ENCODE measurements at places on chromosomes 7 and 10. TPM values are rescaled to one million over a fixed set of nuclear protein-coding genes. Genes with fewer than 3 reads are reported as not detected.

Gene ANKRD22
- total RNA-seq: 2.3 TPM

Gene KCNIP2
- total RNA-seq: 8.5 TPM

Gene MNX1
- total RNA-seq: 7.7 TPM

Gene RNF148
- total RNA-seq: 0.22 TPM

Gene SH2D4B
- 0.22 TPM for total RNA-seq

DNA sequence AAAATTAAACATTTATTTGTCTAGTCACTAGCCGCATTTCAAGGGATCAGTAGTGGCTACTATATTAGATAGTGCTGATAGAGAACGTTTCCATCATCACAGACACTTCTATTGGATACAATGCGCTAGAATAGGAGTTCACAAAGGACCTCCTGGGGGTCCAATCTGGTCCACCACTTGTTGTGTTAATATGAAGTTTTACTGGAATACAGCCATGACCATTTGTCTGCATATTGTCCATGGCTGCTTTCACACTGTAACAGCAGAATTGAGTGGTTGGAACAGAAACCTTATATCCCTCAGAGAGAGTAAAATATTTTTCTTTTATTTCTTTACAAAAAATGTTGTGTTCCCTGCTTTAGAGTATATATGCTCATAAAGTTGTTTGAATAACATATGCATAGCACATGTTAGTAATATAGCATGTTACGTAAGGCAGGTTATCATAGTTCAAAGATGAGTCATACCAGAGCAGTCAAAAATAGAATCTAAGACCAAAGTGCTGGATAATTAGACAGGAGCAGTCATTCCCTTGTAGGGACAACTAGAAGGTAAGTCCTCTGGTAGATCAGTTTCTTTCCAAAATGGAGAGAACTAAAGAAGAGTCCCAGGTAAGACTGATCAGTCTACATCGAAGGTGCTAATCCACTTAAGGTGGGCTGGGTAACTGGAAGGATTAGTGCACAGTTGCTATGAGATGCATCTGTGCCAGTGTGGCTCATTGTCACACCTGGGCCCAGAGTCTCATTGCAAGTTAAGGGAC, 14.9 kb downstream of the BZW2 start:
- no peaks in the 10 kb centered on the region for H3K36me3 ChIP-seq
- no peaks in the 10 kb centered on the region for H3K27me3 ChIP-seq
- H3K27ac ChIP-seq: peak overlapping the region; percentile 43
- H3K4me3 ChIP-seq: peak overlapping the region; percentile 33
- DNase-seq: no peak

GRCh38 chr10:86668297-86669165, at the start of gene LDB3:
Gene LDB3, plus strand, starts transcription at chr10:86668511. Its CDS starts 181 bp downstream, at chr10:86668692.
- no peaks in the 10 kb centered on the region for H3K27me3 ChIP-seq
- no peaks in the 10 kb centered on the region for H3K36me3 ChIP-seq
- DNase-seq: no peak
- H3K4me1 ChIP-seq: peaks cover 9% of the 10 kb centered on the region

GRCh38 chr10:114821293-114821914, at the start of gene FHIP2A:
Gene FHIP2A, plus strand, starts transcription at chr10:114821780. Its CDS starts 299 bp downstream, at chr10:114822079.
- peak within 1 kb of the TSS; percentile 69 for H3K4me3 ChIP-seq
- H3K36me3 ChIP-seq: no peaks in the 10 kb centered on the region
- H3K4me1 ChIP-seq: peaks cover 7% of the 10 kb centered on the region
- peak within 1 kb of the TSS; percentile 86 for H3K27ac ChIP-seq
- H3K27me3 ChIP-seq: no peaks in the 10 kb centered on the region
- peak; percentile 54 for DNase-seq

DNA sequence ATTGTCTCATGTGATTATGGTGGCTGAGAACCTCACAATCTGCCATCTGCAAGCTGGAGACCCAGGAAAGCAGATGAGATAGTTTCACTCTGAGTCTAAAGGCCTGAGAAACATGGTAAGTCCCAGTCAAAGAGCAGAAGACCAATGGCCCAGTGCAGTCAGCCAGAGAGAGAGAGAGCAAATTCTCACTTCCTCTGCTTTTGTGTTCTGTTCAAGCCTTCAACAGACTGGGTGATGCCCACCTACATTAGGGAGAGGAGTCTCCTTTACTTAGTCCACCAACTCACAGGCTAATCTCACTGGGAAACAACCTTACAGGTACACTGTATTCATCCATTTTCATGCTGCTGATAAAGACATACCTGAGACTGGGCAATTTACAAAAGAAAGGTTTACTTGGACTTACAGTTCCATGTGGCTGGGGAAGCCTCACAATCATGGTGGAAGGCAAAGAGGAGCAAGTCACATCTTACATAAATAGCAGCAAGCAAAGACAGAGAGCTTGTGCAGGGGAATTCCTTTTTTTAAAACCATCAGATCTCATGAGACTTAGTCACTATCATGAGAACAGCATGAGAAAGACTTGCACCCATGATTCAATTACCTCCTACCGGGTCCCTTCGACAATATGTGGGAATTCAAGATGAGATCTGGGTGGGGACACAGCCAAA, 4.7 kb upstream of the FRMPD2 start:
- no peaks in the 10 kb centered on the region for H3K36me3 ChIP-seq
- H3K27ac ChIP-seq: no peak overlapping the region
- no peak overlapping the region for H3K4me3 ChIP-seq

DNA sequence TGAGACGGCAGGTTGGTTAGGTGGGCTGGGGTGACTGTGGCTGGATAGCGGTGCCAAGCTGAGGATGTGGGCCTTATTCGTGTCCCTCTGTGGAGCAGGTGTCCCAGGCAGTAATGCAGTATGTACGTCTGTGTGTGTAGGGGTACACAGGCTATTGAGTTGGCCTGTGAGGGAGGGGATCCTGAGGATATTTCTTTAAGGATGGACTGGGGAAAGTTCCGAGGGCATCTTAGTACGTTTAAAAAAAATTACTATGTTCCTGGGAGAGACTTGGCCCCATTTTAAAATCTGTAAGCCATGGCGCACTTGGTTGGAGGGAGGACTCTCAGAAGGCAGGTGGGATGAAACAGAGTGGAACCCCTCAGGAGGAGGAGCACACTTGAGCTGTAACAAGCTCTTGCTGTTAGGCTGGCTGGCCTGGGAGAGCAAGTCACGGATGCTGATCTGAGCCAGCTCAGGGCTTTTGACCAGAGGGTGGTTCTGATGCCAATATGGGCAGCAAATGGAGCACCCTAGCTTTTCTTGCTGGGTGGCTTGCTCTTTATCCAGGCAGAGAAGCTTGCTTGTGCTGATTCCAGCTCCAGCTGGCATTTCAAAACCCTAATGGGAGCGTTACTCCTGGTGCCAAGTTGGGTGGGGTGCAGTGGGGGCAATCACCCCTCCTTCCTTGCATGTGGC, 765 bp downstream of the WBP1L start:
- peak overlapping the region; percentile 61 for H3K27ac ChIP-seq
- no peaks in the 10 kb centered on the region for H3K36me3 ChIP-seq
- H3K4me1 ChIP-seq: peaks cover 3% of the 10 kb centered on the region
- peak overlapping the region; percentile 90 for H3K4me3 ChIP-seq

Data from HCT116 (cell line).